ENCODE measurements at places on chromosomes 4 and X.

GRCh38 chr4:67746797-67747495, 7.2 kb downstream of the GNRHR start:
- peak; percentile 73 for DNase-seq

GRCh38 chr4:140662082-140662869, 93.5 kb upstream of the UCP1 start:
- DNase-seq = no peak

DNA sequence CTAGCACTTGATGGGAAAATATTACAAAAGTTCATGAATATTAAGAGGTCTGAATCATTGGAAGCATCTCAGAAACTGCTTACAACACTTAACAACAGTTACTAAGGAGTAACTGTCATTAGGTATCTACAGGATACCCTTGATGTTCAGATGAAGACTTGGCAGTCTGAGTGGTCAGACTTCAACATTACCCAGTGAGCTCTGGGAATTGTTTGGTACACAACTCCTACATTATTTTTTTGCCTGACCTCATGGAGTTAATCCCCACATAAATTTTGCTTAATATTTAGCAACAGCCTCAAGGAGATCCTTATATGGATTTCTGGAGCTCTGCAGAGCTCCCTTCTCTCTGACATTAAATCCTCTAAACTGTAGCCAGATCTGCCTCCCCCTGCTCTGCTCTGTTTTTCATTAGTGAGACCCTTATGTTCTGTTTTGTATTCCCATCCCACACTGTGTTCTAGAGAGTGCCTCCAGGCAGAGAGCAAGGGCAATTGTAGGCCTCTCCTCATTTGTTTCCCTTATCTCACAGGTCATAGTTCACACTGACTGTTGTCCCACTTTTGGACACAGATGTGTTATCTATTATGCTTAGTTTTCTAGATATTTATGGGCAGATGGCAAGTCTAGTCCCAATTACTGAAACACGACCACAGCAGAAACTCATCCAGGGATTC, 368.8 kb downstream of the GASK1B start:
- no peak for DNase-seq

DNA sequence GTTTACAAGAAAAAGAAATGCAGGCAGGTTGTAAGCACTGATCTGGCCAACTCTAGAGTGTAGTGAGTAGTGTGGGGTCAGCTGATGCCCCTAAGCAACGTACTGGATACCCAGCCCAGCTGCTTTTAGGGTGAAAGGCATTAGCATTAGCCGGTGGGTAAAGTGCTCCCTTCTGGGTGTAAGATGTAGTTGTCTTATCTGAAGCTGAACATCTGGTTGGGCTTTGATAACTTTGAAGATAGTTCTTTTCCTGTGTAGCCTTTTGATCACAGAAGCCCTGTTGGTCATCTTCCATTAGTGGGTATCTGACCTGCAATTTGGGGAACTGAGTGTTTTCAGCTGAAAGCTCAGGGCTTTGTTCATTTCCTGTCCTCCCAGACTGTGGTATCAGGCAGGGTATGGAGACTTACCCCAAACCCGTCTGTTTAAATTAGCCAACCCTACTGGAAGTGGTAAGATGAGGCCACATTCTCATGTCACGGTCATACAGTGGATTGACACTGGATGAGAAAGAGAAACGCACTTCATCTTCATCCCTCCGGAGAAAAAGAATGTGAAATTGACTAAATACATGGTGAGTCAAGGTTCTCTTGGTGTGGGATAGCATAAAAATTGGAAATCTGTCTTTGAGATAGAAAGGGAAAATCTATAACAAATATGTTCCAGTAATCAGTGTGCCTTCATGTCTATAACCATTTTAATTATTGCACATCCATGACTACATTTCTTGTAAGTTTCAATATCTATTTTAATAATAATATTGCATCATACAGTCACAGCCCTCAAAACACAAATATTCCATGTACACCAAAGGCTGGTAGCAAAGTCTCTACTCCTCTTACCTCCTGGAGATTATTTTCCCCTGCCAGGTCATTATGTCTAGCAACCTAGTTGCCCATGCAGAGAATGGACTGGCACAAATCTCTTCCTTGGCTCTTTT, 8.7 kb downstream of the RHOH start:
- DNase-seq = no peak

- no peak for DNase-seq
Observed at GRCh38 chr4:7739918-7740865, 199.5 kb downstream of the AFAP1 start.

DNA sequence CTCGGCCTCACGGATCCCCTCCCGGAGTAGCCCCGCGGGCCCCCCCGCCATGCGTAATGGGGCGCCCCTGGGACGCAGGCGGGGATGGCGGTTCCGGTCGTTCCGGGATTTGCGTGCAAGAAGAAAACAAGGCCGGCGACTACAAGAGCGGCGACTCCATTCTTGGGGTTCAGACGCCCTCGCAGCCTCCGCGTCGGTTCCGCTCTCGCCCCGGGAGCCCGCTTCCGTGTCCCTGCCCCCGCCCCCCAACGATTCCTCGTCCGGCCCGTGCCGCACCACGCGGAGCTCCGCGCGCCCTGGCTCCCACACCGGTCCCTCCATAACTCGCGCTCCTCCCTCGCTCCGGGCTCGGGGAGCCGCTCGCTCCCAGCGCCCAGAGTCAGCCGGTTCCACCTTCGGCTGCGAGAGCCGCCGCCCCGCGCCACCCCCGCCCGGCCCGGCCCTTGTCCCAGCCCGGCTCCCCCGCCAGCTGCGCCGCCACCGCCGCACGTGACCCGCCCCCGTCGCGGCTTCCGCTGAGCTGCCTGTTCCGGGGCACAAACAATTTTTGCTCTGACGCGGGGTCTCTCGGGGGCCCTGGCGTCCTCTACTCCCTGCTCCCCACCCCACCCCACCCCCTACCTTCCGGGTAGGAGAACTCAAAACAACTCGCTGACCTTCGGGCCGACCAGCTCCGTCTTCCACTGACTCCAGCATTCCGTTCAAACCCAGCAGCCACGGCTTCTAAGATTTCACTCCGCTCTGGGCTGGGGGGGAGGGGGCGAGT, 78.8 kb upstream of the BCOR start:
- peak; percentile 55 for DNase-seq

DNA sequence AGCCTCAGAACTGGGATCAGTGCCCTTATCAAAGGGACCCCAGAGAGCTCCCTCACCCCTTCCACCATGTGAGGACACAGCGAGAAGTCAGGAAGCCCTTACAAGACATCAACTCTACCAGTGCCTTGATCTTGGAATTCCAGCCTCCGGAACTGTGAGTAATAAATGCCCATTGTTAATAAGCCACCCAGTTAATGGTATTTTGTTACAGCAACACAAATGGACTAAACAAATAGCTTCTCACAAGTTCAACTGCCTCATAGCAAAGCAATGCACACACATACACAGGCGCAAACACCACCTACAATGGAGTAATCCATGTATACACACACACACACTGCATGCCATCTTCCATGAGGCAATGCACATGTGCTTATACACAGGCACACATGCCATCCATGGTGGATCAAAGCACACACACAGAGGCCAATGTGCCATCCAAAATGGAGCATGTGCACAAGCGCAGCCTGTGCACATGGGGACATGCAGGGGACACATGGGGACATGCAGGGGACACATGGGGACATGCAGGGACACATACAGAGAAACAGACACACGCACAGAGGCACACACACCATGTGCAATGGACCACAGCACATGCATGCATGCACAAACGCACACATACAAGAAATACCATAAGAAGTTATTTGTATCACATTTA, 137.6 kb upstream of the TBL1X start:
- DNase-seq = no peak

GRCh38 chrX:1425381-1425780, 27.3 kb downstream of the ASMTL start:
- DNase-seq = no peak

- DNase-seq = no peak
Observed at GRCh38 chr4:11878241-11878640, 449.5 kb upstream of the HS3ST1 start.

- no peak for DNase-seq
Observed at GRCh38 chrX:99192421-99192820, 1217.7 kb downstream of the PCDH19 start.

DNA sequence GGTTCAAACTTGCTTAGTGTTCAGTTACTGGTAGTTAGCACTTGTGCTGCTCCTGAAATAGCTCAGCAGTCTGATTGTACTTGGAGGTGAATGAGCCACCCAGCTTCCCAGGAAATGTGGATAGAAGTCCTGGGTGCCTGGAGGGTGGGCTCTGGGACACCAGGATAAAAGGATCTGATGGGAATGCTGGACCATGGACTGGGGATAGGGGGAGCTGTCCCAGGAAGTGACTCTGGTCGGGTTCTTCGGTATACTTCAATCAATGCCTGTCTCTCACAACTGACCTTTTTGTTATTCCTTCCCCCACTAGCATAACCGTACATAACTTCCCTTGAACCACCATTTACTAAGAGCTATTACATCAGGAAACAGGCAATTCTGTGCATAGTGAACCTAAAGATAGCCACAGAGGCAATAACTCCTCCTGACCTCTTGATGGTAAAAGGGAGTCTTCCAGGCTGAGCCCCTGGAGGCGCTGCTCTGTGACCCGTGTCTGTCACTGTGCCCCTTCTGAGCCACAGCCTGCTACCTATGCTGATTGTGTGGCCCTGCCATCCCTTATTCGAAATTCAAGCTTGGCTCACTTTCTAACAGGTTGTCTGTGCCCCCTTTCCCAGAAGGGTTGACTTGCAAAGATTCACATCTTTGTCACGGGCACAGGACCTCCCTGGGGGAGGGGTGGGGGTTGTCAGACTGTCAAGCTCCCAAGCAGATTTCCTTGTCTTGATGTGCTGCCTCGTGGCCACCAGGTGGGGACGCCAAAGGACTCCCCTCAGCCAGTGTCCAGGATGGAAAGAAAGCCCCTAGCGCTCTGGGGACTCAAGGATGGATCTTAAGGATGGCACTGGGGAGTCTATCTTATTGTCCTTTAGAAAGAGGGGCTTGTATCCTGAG, 24.5 kb upstream of the WDR1 start:
- DNase-seq = no peak

- DNase-seq = no peak
Observed at GRCh38 chrX:30521440-30522182, 56.0 kb downstream of the TASL start.

DNA sequence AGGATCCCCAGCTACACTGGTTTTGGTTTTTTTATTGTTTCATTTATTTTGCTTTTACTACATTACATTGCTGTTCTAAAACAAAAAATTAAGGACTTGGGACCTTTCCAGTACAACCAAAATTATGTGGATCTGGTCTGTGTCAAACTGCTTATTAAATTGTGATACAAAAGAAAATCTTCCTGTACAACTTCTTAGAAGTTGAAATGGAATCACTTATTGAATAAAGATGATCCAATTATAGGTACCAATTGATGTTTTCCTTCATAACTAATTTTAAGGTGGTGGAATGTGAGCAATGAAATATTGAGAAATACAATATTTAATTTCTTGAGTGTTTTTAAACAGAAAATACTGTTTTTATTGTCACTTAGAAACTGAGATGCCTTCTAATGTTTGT, 67.3 kb downstream of the C4orf46 start:
- no peak for DNase-seq

- no peak for DNase-seq
Observed at GRCh38 chr4:25351777-25352416, 25.2 kb upstream of the ANAPC4 start.

DNA sequence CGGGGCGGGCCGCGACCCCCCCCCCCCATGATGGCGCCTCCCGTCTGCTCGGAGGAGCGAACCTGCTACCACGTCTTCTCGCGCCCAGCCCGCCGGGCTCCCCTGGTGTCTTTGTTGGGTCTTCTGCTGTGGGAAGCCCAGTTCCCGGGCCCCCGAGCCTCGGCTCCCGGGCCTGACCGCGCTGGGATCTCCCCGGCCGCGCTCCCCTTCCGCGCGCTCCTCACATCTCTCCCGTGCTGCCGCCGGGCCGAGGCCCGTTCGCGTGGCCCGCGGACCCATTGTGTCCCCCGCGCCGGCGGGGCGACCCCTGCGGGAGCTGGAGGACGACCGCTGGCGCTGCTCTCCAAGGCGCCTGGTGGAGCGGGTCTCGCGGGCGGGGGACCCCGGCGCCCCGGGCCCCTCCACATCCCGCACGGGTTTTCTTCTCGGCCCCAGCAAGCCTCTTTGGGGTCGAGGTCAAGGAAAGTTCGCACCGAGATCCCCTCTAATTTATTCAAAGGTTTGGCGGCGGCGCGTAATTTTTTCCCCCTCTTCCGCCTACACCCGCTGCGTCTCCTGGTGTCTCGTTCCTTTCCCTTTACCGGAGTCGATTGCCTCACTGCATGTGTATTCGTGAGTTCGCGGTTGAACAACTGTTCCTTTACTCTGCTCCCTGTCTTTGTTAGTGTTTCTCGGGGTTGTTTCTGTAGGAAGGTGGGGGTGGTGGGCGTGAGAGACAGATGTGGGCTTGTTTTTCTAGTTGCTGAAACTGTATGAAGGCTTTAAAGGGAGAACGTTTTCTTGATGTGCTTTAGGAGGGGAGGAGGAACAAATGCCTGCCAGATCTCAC, 770 bp downstream of the SMAD1 start:
- peak; percentile 57 for DNase-seq

DNA sequence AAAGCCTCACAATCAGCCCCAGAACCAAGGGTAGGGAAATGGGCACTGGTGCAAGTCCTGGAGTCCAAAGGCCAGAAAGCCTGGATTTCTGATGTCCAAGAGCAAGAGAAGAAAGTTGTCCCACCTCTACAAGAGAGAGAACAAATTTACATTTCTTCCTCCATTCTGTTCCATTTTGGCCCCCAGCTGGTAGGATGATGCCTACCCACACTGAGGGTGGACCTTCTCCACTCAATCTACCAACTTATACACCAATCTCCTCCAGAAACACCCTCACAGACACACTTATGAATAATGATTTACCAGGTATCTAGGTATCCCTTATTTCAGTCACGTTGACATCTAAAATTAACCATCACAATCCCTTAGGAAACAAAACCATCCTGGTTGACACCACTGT, 367.8 kb upstream of the GRIA3 start:
- DNase-seq = no peak

- DNase-seq = no peak
Observed at GRCh38 chr4:37101686-37102085, 142.9 kb upstream of the NWD2 start.
